ENCODE measurements at places on chromosomes 1 and 21.

DNA sequence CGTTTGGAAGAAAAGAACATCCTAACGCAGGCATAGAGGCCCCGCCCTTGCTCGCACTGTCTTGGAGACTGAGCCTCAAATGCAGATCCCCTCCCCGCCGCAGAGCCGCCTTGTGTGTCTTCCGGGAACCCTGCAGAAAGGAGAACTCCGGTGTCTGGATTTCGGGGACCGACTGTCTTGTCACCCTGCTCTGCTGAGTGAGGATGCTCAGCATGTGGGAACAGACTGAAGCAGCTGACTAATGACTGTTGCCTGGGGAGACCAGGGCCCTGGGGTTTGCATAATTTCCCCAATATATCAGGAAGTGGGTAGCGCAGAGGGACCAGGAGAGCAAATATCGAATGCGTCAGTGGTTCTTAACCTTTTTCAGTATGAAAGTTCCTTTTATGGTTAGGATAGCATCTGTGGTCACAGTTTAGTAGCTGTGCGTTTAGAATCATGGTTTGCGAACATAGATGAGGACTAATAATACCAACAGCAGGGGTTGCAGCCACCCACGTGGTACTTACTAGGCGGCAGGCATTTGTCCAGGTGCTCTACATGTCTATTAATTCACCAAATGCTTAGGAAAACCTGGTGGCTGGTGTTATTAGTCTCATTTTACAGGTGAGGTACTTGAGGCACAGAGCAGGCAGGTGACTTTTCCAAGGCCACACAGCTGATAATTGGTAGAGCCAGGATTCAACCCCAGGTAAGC is 14.3 kb downstream of the GPR137B start:
- DNase-seq: no peak

GRCh38 chr1:178964469-178965330 is 61.0 kb upstream of the FAM20B start:
- DNase-seq: no peak

GRCh38 chr1:78678324-78678723 is 28.7 kb downstream of the IFI44 start:
- no peak for DNase-seq

- no peak for DNase-seq
These were observed 46.3 kb upstream of the PRDX6 start for GRCh38 chr1:173430677-173431303.

DNA sequence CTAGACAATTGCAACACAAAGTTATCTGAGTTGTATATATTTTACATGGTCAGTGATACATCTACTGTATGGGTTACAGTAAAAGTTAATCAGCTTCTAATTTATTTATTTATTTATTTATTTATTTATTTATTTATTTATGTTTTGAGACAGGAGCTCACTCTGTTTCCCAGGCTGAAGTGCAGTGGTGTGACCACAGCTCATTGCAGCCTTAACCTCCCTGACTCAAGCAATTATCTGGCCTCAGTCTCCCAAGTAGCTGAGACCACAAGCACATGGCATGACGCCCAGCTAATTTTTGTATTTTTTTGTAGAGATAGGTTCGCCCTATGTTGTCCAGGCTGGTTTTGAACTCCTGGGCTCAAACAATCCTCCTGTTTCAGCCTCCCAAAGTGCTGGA is 241.6 kb downstream of the PTPRC start:
- DNase-seq: peak; percentile 76

GRCh38 chr1:46181343-46182260 is 5.3 kb upstream of the P3R3URF start:
- peak; percentile 63 for DNase-seq

GRCh38 chr1:220991506-220991905 is 112.3 kb downstream of the HLX start:
- DNase-seq: no peak

- no peak for DNase-seq
These were observed 53.1 kb upstream of the CACNA1E start for GRCh38 chr1:181430015-181430885.

DNA sequence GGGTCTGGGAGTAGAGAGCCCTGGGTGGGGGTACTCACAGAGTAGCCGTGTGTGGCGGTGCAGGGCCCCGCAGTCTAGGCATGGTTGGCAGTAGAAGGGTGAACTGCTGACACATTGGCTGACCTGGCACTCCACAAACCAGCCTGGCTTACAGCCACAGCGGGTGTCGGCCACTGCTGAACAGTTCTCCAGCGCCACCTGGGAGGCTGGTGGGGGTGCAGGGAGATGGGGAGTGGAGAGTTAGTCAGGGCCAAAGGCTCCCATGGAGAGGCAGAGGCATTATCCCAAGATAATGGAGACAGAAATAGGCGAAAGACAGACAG is 1.5 kb downstream of the TNFRSF25 start:
- no peak for DNase-seq

GRCh38 chr1:117250061-117250606 is 39.4 kb upstream of the VTCN1 start:
- DNase-seq: peak; percentile 4

GRCh38 chr1:199490769-199491527 is 536.6 kb upstream of the NR5A2 start:
- DNase-seq: peak; percentile 89

GRCh38 chr1:40072142-40072541 is 24.9 kb downstream of the PPT1 start:
- DNase-seq: no peak

GRCh38 chr1:176338877-176339276 is 124.1 kb upstream of the PAPPA2 start:
- no peak for DNase-seq

- no peak for DNase-seq
These were observed 649.7 kb upstream of the NEGR1 start for GRCh38 chr1:72932025-72932424.

GRCh38 chr1:162220009-162220539 is 150.6 kb downstream of the NOS1AP start:
- no peak for DNase-seq

- no peak for DNase-seq
These were observed 92.1 kb upstream of the LMO4 start for GRCh38 chr1:87236585-87236984.

DNA sequence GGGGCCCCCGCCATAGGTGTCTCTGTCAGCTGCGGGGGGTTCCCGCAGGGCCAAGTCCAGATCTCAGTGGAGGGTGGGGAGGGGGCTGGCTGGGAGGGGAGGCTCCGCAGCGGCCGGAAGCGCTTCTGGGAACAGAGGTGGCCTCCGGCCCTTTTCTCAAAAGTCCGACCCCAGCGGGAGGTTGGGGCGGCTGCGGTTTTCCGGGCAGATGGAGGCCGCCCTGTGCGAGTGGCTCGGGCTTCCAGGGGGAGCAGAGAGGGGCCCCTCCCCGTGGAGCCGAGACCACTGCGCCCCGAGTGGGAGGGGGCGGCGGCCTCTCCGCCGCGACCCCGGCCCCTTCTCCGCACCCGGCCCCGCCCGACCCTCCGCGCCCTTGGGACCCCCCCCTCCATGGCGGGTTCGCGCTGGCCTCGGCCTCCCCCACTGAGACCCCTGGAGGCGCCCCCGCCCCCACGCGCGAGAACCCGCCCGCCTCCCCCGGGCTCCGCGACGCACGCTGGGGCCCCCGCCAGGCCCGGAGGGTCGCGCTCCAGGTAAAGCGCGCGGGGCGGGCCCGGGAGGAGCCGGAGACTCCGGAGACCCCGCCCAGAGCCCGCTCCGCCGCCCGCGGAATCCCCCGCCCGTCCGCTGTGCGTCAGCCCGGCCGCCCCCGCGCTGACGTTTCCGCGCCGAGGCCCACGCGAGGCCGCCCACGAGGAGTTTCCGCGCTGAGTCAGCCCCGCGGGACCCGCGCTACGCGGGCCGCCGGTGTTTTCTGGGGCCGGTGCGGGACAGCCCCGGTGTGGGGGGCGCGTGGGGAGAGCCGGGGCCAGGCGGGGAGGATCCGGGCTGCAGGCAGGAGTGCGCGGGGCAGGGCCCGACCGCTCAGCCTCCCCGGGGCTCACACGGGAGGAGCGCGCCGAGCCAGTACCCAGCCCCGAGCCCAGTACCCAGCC is 5.2 kb downstream of the TNFRSF18 start:
- peak; percentile 19 for DNase-seq

DNA sequence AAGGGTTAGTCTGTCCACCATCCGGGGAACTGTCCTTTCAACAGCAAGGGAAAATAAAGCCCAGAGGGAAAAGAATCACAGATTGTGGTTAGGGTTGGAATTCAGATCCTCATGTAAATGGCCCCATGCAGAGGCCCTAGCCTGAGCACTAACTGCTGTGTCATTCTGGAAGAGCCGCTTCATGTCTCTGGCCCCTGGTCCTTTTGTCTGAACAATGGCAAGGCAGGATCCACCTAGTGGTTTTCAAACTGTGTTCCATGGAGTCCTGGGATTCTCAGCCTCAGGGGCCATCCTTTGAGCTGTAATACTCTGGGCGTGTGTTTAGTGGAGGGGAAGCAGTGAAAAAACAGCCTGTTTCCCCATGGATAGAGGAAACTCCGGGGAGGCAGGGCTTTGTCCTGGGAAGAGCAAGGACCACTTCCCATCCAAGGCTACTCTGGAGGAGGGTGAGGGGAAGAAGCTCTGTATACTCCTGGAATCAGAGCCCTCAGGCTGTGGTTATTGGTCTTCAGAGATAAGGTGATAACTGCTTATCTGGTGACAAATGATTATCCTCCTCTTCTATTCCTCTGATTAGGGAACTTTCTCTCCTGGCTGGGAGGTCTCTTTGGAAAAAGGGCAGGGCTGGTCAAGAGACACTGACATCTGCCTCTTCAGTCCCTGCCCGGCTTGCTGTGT is 19.2 kb downstream of the PAX7 start:
- peak; percentile 30 for DNase-seq

DNA sequence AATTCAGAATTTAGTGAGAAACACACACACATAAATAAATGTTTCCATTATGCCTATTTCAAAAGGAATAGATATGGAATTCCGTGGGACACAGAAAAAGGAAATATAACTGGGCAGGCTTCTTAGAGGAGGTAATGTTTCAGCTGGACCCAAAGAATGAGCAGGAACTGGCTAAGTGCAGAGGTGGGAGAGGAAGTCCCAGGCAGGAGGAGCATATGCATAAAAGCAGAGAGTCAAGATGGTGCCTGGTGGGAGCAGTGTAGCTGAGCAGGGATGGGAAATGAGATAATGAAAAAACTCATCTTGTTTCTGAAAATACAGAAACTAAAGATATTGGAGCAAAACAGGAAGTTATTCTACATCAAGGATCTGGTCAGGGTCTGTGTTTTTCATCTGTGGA is 115.2 kb upstream of the MAGI3 start:
- DNase-seq: no peak

- DNase-seq: no peak
These were observed 27.7 kb downstream of the SPATA45 start for GRCh38 chr1:212819726-212820125.

- no peak for DNase-seq
These were observed 749 bp downstream of the EXOSC10 start for GRCh38 chr1:11098931-11099309.

DNA sequence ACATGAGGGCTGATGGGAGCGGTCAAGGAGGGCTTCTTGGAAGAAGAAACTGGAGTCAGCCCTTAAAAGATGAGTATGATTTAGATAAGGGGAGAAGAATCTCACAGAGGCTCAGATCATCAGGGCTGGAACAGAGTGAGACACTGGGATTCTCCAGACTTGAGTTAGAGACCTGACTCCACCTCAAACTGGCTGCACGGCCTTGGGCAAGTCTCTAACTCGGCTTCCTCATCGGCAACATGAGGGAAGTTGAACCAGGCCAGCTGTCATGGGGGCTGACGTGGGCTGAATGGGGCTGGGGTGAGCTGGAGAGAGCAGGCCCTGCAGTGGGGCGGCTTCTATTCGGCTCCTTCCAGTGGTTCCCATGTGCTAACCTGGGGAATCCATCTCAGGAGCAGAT is 2.5 kb downstream of the C1QC start:
- DNase-seq: no peak
